ENCODE measurements at places on chromosomes 7 and 10.

DNA sequence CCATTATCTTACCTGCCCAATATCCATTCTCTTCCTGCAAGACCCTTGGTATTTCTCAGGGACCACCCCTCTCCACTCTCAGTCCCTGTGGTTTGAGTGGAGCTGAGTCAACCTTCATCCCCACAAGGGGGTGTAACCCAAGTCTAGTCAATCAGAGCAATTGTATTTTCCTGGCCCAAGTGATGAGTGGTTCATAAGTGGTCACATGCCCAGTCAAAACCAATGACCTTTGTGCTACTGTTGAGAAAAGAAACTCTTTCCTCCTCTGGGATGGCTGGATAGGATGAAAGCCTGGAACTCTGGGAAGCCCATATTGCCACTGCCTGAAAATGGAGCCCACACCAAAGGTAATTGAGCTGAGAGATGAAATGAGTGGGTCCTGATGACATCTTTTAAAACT, 93.6 kb downstream of the SNX10 start:
- no peak for DNase-seq

DNA sequence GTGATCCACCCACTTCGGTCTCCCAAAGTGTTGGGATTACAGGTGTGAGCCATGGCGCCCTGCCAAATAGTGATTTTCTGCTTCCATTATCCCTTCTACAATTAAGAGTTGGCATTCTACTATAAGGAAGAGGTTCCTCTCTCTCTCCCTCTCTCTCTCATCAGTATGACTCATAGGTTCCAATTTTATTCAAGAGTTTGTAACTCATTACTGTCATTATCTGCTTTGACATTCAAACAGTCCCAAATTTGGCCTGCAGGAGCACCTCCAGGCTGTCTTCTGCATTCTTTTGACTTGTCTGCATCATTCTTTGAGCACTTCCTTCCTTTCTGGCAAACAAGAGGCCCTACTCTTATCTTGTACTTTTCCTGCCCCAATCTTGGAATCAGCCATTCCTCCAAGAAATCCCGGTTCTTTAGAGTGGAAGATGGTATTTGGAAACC, 33.2 kb upstream of the CALU start:
- DNase-seq, result no peak

DNA sequence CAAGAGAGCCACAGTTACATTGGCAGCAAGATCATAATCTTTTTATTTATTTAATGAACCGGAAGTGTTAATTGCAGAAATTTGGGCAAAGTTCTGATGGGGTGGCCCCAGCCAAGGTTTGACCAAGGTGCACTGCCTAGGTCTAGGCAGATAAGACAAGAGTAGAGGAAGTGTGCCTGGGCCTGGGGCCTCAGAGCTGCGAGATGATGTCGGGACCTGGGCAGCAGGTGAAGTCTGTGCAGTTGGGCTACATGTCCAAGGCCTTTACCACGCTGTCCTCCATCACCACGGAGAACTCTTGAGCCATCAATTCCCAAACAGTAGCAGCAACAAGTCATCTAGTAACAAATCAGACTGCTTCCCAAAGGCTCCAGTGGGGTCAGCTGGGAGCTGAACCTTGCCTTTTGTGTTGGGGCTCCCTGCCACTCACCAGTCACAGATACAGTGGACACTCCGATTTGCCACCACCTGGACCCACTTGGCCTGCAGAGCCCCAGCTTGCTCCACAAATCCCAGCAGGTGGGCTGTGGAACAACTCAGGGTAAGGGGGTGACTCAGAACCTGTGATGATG, 52.5 kb upstream of the COMTD1 start:
- no peak for DNase-seq

DNA sequence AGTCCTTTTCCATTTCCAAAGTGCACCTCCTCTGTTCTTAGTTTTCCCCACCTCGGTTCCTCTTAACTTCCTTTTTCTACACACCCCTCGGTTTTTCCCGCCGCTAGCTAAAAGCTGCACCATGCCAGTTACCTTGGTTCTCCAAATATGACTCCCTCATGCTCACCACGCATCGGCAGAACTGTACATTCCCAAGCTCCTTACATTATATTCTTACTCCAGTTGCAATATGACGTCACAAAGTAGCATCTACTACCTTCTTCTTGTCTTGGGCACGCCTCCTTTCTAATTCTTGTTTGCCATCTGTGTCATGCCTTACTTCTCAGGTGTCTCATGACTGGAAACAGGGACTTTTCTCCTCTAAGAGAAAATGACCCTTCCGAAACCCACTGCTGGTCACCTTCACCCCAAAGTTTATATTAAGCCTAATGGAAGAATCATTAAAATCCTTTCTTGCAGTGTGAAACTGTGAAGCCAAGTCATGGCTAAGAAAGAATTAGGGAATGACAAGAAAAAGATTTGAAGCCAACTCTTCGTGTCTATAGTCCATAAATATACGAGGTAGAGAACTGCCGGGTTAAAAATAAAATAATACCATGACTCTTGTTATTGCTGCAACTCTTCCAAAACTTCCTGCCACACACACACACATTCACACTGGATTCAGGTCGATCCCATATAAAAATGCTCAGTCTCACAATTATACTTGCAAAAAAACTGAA, 1.7 kb downstream of the ESYT2 start:
- DNase-seq, result no peak

DNA sequence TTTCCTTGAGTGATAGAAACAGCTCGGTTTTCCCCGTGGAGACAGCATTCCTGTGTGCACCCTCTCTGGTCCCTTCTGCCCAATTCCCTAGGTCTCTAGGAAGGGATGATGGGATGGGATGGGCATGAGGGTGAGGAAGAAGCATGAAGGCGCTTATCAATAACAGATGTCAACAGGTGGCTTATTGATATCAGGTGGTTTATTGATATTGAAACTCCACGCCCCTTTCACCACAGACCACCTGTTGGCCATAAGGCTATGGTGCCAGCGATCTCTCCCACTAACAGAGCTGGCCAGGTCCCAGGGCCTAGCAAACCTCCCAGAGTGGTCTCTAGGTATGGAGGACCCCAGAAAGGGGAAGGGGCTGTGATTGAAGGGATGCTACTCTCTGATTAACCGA, 7.9 kb downstream of the MOSPD3 start:
- DNase-seq, result no peak

DNA sequence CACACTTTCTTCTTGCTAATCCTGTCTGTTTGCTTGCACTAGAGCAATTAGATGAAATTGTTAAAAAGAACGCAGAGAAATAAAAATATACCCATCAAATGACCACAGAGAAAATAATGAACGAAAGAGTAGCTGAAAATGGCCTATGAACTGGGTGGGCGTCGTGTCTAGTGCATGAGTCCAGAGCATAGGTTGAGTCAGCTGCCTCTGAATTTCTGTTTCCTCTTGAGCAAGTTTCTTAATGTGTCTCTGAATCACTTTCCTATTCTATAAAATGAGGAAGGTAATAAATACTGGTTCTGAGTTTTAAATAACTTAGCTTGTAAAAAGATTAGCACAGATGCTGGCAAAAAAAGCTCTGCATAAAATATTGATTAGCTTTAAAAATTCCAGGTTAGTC, 75.0 kb downstream of the POM121L12 start:
- DNase-seq, result no peak

DNA sequence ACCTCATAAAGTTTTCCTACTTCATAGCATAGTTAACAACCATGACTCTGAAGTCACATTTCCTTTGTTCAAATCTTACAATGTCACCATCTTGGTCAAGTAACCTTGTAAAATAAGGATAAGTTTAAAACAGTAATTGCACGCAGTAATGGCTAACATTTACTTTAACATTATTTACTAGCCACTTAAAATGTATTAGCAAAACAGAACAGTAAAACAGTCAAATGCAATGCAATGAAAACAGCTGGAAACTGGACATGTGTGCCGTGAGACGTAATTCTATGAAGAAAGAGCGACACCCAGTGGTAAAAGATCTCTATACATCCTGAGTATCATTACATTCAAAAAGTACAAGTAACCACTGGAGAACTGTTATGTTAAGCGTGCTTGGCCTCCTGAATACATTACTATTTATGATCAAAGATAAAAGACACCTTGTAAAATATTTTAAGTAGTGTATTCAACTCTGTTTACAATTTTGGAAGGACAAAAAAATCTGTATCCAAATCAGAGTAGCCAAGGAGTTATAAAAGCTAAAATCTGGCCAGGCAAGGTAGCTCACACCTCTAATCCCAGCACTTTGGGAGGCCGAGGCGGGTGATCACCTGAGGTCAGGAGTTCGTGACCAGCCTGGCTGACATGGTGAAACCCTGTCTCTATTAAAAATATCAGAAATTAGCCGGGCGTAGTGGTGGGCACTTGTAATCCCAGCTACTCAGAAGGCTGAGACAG, 27.2 kb downstream of the ATE1 start:
- DNase-seq, result no peak

DNA sequence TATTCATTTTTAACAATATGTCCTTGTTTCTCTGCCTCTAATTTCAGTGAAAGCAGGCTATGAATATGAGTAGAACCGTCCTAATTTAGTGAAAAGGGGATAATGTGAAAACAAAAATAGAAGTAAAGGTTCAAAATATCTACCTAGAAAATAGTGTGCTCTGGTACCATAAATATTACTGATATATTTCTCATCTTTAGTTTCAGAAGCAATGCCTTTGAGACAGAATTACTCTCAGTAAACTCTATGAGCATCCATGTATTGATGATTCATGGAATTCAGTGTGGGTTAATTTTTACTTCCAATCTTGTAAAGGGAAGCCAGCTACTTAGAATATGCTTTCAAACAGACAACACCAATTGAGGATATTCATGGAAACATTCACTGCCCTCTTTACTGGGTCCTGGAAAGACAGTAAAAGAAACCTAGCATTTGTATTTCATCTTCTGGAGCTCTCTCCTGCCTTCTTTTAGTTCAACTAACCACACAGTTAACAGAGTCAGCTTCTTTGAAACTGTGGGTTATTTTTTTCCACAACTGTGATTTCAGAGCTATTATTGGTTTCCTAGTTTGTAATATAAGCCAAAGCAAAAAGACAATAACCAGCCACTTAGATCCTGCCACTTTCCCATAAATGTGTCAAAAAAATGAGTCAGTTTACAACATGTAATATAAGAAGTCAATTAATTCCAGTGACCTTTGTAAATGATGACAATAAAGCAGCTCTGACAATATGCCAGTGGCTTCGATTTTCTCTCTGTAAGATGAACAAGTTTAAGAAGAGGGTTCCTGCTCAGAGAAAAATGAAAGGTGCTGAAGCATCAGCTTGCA, 1.7 kb downstream of the LRRN3 start:
- no peak for DNase-seq

GRCh38 chr7:36733411-36733810, 9.1 kb upstream of the AOAH start:
- no peak for DNase-seq

DNA sequence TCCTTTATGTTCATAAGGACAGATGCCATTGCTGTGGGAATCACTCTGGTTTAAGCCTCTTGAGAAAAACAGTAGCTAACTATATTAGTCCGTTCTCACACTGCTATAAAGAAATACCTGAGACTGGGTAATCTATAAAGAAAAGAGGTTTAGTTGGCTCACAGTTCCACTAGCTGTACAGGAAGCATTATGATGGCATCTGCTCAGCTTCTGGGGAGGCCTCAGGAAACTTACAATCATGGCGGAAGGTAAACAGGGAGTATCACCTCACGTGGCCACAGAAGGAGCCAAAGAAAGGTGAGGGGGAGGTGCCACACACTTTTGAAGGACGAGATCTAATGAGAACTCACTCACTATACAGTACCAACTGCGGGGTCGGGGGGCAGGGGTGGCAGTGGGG, 2.9 kb upstream of the CAV2 start:
- DNase-seq, result no peak

DNA sequence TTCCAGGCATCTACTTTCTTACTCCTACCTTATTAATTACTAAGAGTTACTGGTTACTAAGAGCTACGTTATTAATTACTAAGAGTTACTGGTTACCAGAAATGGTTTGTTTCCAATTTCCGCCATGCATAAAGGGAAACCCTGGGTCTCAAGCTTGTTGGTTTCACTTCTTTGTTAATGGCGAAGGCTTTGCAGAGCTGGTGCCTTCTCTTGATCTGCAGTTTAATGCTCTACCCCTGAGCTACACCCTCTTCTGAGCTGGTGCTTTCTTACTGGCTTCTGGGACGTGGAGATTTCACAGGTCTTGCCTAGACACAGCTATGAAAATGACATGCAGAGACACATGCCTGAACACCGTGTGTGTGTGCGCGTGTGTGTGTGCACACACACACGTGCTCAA, 560 bp downstream of the CPA4 start:
- DNase-seq, result no peak

DNA sequence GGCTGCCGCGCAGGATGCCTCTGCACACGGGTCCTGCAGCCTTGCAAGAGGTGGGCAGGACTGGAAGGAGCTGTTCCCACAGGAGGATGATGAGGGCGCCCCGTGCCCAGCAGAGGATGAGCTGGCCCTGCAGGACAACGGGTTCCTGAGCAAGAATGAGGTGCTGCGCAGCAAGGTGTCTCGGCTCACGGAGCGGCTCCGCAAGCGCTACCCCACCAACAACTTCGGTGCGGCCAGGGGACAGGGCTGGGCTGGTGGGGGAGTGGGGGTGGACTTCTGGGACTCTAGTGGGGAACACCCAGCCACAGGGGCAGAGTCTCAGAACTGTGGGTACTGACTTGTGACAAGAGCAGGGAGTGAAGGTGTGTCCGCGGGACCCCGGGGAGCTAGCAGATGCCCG, 16.0 kb downstream of the ZFYVE27 start:
- DNase-seq, result no peak

DNA sequence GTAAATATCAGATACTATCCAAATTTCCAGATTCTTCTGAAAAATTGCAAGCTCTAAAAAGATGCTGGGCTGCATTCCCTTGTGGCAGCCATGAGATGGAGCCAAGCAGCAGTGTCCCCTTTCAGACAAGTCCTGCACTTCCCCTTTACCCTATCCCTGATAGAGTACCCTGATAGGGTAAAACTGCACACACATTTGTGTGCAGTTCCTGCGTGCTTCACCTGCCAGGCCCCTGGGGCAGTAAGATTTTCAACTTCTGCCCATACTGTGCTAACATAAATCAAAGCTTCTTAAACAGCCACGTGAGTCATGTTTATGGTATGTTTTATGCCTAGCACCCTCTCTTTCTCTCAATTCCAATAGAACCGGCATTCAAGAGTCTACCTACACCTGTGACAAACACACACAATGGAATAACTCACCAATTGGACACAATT, 52.2 kb downstream of the IFIT5 start:
- DNase-seq, result no peak

GRCh38 chr10:80528185-80528700, 9.5 kb upstream of the SH2D4B start:
- DNase-seq, result no peak

Data from progenitor cell of endocrine pancreas (in vitro differentiated cells).